CD4-positive, alpha-beta memory T cell (primary cell): ENCODE measurements at places on chromosomes 11 and 22. TPM values are rescaled to one million over a fixed set of nuclear protein-coding genes. Genes with fewer than 3 reads are reported as not detected.
A peak's percentile ranks its signal among the peaks of the same experiment; 100 is the strongest.

The PRSS23 gene
- total RNA-seq = not detected

The CDC42EP1 gene
- not detected for total RNA-seq

- H3K4me3 ChIP-seq = no peak overlapping the region
- H3K27ac ChIP-seq = no peak overlapping the region
- H3K27me3 ChIP-seq = no peaks in the 10 kb centered on the region
These were observed 59.4 kb upstream of the CD44 start for GRCh38 chr11:35079611-35080010.

- peak overlapping the region; percentile 64 for H3K27ac ChIP-seq
- H3K4me3 ChIP-seq = peak overlapping the region; percentile 24
- DNase-seq = no peak
These were observed 12.9 kb upstream of the CASTOR1 start for GRCh38 chr22:30301995-30302809.

DNA sequence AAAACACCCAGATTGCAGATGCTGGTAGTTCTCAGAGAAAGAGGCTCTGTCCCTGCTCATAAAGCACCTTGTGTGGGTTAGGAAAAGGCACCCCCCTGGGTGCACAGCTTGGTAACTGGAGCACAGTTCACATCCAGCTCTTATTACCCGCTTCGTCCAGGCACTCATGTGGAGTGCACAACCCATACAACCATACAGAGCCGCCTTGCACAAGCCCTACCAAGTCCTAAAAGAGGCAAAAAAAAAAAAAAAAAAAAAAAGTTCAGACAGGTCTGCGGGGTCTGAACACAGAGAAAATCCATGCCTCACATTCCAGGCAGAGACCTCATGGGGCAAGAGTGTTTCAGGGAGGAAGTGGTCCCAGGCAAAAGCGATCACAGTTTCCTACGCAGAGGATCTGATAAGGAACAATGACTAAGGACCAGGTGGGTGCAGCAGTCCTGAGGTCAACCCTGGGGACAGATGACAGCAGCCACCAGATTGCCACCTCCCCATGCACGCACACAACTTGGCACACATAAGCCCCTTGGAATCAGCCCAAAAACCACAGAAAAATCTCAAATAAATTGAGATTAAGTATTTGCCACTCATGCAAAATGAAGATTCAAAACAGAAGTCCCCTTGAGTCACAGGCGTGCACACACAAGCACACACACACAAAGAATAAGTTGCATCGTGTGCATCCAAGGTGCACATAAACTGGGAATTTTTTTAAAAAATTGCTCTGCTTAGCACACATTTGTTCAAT is 12.3 kb downstream of the MB start:
- H3K4me1 ChIP-seq = no peaks in the 10 kb centered on the region
- H3K27ac ChIP-seq = no peak overlapping the region
- no peaks in the 10 kb centered on the region for H3K27me3 ChIP-seq
- DNase-seq = no peak
- no peaks in the 10 kb centered on the region for H3K36me3 ChIP-seq
- no peak overlapping the region for H3K4me3 ChIP-seq

- H3K36me3 ChIP-seq = no peaks in the 10 kb centered on the region
- H3K4me3 ChIP-seq = no peak overlapping the region
- H3K4me1 ChIP-seq = peaks cover 6% of the 10 kb centered on the region
These were observed 48.9 kb downstream of the ST14 start for GRCh38 chr11:130208241-130209127.
